ENCODE measurements at places on chromosomes 2 and 18. TPM values are rescaled to one million over a fixed set of nuclear protein-coding genes. Genes with fewer than 3 reads are reported as not detected.

Gene AKAIN1
- not detected for total RNA-seq

Gene RPS27A
- total RNA-seq, result 756 TPM

DNA sequence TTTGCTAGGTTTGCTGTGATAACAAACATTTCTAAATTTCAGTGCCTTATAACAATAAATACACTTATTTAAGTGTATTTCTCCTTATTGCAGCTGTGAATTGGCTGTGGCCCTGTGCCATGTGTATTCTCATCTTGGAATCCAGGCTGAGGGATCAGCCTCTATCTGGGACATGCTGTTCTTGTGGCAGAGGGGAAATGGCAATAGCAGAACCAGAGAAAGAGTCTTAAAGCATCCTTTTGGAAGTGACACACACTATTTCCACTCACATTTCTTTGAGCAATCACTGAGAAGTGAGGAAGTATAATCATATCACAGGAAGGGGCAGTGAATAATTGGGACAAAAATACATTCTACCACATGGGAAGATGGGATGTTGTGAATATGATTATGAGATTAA, 66.2 kb upstream of the PROKR1 start:
- H3K27ac ChIP-seq, result no peak overlapping the region
- no peak for DNase-seq
- H3K36me3 ChIP-seq, result no peaks in the 10 kb centered on the region
- no peaks in the 10 kb centered on the region for H3K4me1 ChIP-seq

DNA sequence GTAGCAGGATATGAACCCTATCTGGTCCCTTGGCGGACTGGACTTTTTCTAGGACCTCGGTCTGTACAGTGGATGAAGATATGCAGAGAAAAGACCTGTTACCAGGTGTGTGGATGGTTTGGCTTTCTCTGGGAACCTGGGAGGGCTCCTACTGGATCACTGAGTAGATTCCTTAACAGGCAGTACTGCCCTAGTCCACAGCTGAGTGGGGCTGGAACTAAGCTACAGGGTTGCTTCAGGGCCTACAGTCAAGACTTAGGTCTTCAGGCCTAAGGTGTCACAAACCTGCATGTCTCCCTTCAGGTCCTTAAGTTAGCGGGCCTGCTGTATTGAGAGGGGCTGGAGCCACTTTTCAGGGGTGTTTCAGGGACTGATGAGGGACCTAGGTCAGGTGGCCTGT, 42.9 kb downstream of the ORC4 start:
- H3K27me3 ChIP-seq, result no peaks in the 10 kb centered on the region
- H3K27ac ChIP-seq, result no peak overlapping the region
- H3K4me3 ChIP-seq, result no peak overlapping the region
- H3K4me1 ChIP-seq, result no peaks in the 10 kb centered on the region

Gene HJURP
- total RNA-seq, result 8.9 TPM

DNA sequence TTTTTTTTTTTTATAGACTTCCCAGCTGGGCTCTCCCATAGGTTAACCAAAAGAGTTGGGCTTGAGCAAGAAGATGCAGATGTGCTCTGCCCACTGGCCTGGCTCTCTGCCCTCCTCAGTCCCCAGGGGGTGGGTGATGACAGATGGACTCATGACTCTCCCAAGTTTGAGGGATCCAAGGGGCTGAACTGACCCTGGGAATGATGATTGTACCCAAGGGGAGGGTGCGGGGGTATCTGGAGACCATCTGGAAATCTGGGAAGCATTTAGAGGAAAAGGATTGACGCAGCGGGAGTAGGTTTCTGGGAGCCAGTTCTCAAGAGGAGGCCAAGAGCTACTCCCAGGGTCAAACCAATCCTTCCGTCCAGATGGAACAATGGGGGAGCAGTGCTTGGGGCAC, 330.8 kb downstream of the CYP26B1 start:
- no peaks in the 10 kb centered on the region for H3K36me3 ChIP-seq
- no peak for DNase-seq
- H3K4me1 ChIP-seq, result no peaks in the 10 kb centered on the region
- no peak overlapping the region for H3K4me3 ChIP-seq

GRCh38 chr2:36965751-36966369, 476 bp downstream of the STRN start:
- DNase-seq, result peak; percentile 73
- no peaks in the 10 kb centered on the region for H3K27me3 ChIP-seq
- peak overlapping the region; percentile 95 for H3K4me3 ChIP-seq
- no peaks in the 10 kb centered on the region for H3K4me1 ChIP-seq
- H3K36me3 ChIP-seq, result no peaks in the 10 kb centered on the region

Gene GAREM1
- 20.1 TPM for total RNA-seq

Gene WBP1
- 47.6 TPM for total RNA-seq

DNA sequence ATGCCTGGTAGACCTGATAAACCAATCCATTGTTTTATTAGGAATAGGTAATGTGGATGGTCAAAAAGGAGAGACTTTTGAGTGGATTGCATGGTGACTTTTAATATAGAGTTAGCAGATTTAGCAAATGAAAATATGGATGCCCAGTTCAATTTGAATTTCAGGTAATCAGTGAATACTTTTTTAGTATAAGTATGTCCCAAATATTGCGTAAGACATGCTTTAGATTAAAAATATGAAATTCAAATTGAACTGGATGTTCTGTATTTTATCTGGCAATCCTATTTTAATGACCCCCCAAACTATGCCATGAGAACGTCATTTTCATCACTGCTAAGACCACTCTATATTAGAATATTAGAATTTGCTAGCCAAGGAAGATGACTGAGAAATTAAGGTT, 30.3 kb upstream of the TNP1 start:
- DNase-seq, result no peak
- H3K27me3 ChIP-seq, result no peaks in the 10 kb centered on the region
- H3K36me3 ChIP-seq, result no peaks in the 10 kb centered on the region
- no peaks in the 10 kb centered on the region for H3K4me1 ChIP-seq

DNA sequence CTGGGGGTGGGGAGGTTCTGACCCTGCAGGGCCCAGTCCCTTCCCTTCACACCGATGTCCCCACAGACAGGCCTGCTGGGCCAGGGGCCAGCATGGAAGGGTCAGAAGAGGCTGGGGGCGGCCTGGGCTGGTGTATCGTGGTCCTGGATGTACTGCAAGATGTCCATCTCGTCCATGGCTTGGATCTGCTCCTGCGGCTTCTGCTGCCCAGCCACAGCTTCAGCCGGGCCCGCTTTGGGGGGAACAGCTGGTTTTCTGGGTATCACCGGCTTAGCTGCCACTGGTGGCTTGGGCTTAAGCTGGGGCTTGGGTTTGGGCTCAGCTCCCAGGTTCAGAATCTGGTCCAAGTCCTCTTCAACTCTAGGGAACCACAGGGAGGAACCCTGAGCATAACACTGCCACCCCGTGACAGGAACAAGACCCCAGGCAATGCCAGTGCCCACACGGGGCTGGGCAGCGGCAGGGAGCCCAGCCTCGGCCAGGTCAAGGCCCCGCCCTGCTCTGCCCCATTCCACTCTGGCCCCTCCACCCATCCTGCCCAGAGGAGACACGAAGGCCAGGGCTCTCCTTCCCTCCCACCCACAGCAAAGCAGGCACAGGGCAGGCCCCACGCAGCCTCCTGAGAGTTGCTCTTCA, 31.9 kb downstream of the HS1BP3 start:
- no peak overlapping the region for H3K4me3 ChIP-seq
- H3K27ac ChIP-seq, result peak overlapping the region; percentile 71
- H3K36me3 ChIP-seq, result no peaks in the 10 kb centered on the region
- no peaks in the 10 kb centered on the region for H3K4me1 ChIP-seq
- H3K27me3 ChIP-seq, result no peaks in the 10 kb centered on the region
- DNase-seq, result no peak

DNA sequence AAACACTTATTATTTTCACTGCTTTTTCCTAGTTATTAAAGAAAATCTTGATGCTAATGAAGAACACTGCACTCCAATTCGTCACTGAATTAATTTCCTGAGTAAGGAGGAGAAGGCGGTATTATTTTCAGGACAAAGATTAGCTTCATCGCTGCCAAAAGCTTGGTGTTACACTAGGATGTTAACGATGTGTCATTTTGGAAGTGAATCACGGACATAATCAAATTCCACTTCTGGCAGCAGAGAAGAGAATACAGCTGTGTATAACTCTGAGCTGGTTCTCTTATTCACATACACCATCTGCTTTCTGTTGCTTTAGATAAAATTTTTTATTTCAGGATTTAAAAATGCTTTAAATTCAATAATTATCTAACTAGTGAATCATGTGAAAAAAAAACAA, 74.1 kb downstream of the SCG2 start:
- H3K4me3 ChIP-seq, result no peak overlapping the region
- H3K36me3 ChIP-seq, result no peaks in the 10 kb centered on the region
- no peaks in the 10 kb centered on the region for H3K27me3 ChIP-seq
- no peaks in the 10 kb centered on the region for H3K4me1 ChIP-seq
- H3K27ac ChIP-seq, result no peak overlapping the region

Gene FBXO15
- not detected for total RNA-seq

Gene ACMSD
- not detected for total RNA-seq

DNA sequence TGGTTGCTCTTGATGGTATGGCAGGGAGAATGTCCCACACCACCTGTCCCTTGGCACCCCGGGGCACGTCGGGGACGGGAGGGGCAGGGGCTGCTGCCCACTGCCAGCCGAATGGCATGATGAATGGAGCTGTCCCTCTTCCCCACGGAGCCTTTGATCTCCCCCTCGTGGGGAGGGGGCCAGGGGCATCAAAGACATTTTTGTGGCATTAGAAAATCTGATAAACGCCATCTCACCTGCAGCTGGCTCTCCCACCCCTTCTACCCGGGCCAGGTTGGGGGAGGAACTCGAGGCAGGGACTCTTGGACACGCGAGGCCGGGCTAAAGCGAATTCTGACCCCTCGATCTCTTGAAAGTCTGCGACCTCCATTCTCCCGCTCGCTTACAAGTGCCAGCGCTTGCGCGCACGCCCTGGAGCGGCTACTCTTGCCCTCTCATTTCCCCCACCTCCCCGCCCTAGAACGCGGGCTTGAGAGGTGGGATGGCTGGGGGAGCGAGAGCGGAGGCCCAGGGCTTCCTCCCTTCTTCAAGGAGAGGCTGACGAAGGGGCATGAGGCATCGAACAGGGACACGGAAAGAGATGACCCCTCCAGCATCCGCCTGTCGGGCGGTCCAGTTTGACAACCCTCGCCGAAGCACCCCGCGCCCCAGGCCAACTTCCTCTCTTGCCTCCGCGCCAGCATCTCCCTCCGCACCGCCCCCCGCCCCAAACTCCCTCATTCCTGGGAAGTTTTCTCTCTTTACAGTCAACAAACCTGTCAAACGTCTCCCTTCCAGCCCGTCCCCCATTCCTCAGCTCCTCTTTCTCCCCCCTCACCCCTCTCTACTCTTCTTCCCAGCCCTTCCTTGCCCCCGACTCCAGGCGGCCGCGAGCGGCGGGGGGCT, 692 bp upstream of the WNT6 start:
- H3K4me3 ChIP-seq, result no peak overlapping the region
- H3K4me1 ChIP-seq, result no peaks in the 10 kb centered on the region
- H3K27ac ChIP-seq, result no peak overlapping the region

DNA sequence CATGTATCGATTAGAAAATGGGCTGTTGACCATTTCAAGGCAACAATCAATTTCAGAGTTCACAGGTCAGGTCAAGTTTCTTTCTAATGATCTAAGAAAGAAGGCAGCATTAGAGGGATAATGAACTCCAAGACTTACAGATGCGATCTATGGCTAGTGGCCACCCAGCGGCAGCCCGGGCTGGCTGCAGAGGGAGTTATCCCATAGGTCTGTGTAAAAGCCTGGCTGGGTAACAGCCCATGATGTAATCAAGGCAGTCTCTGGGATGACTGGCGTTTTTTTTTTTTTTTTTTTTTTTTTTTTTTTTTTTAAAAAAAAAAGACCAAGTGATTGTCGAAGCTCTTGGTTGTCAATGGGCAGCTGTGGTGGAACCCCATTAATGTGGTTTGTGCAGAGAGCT, 171.1 kb upstream of the SKOR2 start:
- H3K27ac ChIP-seq, result no peak overlapping the region
- no peaks in the 10 kb centered on the region for H3K27me3 ChIP-seq
- H3K4me1 ChIP-seq, result no peaks in the 10 kb centered on the region
- H3K4me3 ChIP-seq, result no peak overlapping the region
- no peaks in the 10 kb centered on the region for H3K36me3 ChIP-seq
- no peak for DNase-seq

DNA sequence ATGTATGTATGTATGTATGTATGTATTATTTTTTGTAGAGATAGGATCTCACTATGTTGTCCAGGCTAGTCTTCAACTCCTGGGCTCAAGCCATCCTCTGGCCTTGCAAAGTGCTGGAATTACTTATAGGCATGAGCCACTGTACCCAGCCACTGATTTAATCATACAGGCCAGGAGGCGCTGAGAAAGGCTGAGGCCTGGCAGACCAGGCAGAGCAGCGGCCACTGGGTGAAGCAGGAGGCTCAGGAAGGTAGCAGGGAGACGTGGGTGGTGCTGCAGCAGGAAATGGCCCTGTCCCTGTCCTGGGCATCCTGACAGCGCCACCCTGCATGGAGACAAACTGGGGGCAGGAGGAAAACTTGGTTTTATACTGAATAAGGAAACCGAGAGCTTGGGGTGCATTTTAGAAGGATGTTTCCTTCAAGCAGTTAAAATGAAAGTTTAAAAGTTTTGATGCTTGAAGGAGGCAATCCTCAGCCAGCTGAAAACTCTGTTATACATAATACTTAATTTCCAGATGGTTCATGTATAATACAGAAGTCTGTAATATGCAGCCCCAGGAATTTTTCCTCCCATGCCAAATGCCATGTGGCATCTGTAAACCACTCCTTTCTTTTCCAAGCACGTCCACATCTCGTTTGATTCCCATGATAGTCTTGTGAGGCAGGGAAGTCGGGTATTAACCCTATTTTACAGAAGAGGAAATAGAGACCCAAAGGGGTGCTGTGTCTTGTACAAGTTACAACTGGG, 182.4 kb downstream of the CELF4 start:
- no peaks in the 10 kb centered on the region for H3K4me1 ChIP-seq
- no peak overlapping the region for H3K4me3 ChIP-seq
- DNase-seq, result no peak
- no peaks in the 10 kb centered on the region for H3K36me3 ChIP-seq
- H3K27me3 ChIP-seq, result no peaks in the 10 kb centered on the region

- no peak for DNase-seq
- no peaks in the 10 kb centered on the region for H3K36me3 ChIP-seq
- H3K4me1 ChIP-seq, result peaks cover 5% of the 10 kb centered on the region
- no peak overlapping the region for H3K4me3 ChIP-seq
- no peaks in the 10 kb centered on the region for H3K27me3 ChIP-seq
- H3K27ac ChIP-seq, result no peak overlapping the region
Measured at GRCh38 chr2:36392571-36393255, 37.1 kb downstream of the CRIM1 start.

DNA sequence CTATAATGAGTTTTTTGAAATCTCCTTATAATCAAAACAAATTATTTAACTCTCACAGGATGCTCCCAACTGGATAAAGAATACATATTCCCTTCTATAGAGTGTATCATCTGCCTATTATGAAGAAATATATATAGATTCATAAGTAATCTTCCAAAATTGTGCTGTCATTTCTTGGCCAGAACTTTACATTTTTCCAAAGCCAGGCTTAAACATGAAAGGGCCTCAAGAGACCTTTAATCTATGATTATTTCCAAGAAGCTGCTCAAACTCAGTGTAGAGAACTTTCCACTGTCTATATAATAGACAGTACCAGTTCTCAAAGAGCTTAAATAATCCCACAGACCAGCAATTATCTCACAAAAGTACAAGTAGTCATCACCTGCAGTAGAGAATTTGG, 211.0 kb downstream of the AKAIN1 start:
- H3K4me1 ChIP-seq, result no peaks in the 10 kb centered on the region
- H3K4me3 ChIP-seq, result no peak overlapping the region
- no peaks in the 10 kb centered on the region for H3K36me3 ChIP-seq
- no peak overlapping the region for H3K27ac ChIP-seq
- DNase-seq, result no peak

GRCh38 chr18:63439334-63439733, 17.1 kb upstream of the VPS4B start:
- H3K36me3 ChIP-seq, result no peaks in the 10 kb centered on the region
- H3K27ac ChIP-seq, result no peak overlapping the region
- no peaks in the 10 kb centered on the region for H3K27me3 ChIP-seq
- H3K4me1 ChIP-seq, result no peaks in the 10 kb centered on the region
- DNase-seq, result peak; percentile 51
- H3K4me3 ChIP-seq, result no peak overlapping the region

All from colonic mucosa (tissue), 4 donors.